Activated T-helper 9 cell treated with anti-CD3 and anti-CD28 coated beads, Interleukin-2, amount 50 U/mL, for 16 hours (primary cell): ENCODE measurements at places on chromosomes 3 and 15.
A peak's percentile ranks its signal among the peaks of the same experiment; 100 is the strongest.

GRCh38 chr3:100436951-100437350 is 35.6 kb downstream of the LNP1 start:
- DNase-seq, result no peak

GRCh38 chr15:41043276-41043951 is 72.7 kb downstream of the INO80 start:
- DNase-seq, result no peak

DNA sequence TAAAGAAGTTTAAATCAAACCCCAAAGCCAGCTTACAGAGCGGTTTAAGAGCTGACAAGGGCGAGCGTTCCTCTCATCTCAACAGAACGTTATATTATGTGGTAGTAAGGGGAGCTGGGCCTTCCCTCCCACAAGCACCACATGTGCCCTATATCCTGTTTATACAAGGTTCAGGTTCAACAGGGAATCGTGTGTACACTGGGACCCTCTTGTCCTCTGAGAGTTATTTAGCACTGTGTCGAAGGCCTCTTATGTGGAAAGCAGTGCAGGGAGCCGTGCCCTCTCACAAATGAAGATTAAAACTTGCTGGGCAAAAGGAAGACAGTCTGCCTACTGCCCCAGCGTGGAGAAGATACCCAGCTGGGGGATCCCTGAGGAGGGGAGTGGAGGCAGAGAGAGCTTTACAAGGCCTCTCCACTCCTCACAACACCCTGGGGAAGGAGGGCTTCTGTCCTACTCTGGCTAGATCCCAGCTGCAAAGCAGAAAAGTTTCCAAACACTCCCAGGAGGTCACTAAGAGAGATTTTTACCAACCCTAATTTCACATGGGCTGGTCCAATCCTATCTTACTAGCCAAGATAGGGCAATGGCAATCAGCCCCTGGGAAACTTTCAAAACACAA is 2.9 kb downstream of the TLE3 start:
- no peak for DNase-seq

- DNase-seq, result no peak
Measured at GRCh38 chr15:66859688-66860253, 157.7 kb downstream of the SMAD6 start.

DNA sequence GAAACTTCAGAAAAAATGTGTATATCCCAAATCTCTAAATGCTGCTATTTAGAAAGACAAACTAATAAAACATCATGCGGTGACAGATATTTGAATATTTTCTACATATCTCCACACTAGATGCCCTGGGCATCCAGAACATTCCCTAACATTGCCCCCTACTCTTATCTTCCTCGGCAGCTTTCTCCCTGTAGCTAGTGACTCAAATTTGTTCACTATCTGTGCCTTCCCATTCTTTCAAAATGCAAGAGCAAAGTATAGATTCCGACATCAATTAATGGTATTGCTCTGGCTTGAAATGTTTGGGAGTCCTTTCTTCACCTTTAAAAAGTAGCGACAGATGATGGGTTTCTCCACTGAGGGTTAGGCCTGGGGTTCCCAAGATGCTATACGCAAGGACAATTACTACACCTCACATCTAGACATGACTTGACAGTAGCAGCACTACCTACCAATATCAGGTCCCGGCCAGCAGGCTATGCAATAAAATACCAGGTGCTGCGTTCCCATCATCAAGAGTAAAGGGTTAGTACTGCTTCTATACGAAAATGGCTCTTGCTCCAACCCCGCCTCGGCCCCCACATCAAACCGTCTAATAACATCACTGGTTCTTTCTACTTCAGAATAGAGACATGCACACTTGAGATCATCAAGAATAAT is 631 bp downstream of the UBR1 start:
- DNase-seq, result peak; percentile 3

GRCh38 chr3:122025296-122025695 is 3.2 kb upstream of the ILDR1 start:
- DNase-seq, result no peak

GRCh38 chr3:157079676-157080369 is 80.1 kb downstream of the CCNL1 start:
- no peak for DNase-seq

GRCh38 chr3:53809764-53810400 is 36.3 kb downstream of the CHDH start:
- DNase-seq, result no peak

- DNase-seq, result no peak
Measured at GRCh38 chr15:47737477-47737876, 20.2 kb downstream of the SEMA6D start.

- no peak for DNase-seq
Measured at GRCh38 chr15:94951538-94951937, 720.2 kb downstream of the MCTP2 start.

DNA sequence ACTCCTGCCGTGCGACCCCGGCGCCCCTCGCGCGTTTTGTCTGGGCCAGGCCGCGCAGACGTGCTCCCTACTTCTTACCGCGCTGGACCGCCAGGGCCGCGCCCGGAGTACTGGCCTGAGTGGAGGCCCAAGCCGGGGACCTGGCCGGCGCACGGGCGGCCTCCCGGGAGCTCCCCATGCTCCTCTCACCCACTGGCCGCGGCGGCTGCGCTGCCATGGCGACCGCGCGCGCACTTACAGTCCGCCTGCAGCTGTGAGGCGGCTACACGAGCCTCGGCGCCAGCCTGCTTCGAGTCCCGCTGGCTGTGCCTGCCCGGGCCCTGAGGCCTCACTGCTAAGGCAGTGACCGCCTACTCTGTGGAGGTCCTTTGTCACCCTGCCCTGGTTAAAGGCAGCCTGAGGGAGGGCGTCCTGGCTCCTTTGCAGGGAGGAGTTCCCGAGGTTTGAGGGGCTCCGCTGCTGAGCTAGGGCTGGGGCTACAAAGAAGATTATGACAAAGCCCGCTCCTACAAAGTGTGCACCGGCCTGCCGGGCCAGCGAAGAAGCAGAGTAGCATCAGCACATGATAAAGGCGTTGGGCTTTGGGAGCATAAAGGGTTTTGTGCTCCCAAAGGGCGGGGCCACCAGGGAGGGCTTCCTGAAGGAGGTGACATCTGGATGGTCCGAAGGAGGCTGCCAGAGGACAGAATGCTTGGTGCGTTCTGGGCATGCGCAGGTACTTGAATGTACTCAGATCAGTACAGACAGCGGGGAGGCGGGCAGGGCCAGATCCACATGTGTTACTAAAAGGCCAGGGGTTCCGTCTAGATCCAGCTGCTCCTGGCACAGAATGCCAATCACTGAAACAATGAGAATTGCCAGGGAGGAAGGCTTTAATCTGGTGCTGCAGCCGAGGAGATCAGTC is at the start of the genes LRRC34 and LRRIQ4:
LRRC34 (minus strand) TSS at position 573 of the 904 bp plus-strand sequence; CDS start at position 217, 356 bp downstream.
LRRIQ4 (plus strand) TSS at position 539 of the 904 bp plus-strand sequence. CDS start 9,052 bp downstream, outside the sequence.
- peak; percentile 60 for DNase-seq

- no peak for DNase-seq
Measured at GRCh38 chr15:51782357-51782896, 31.0 kb downstream of the TMOD2 start.

DNA sequence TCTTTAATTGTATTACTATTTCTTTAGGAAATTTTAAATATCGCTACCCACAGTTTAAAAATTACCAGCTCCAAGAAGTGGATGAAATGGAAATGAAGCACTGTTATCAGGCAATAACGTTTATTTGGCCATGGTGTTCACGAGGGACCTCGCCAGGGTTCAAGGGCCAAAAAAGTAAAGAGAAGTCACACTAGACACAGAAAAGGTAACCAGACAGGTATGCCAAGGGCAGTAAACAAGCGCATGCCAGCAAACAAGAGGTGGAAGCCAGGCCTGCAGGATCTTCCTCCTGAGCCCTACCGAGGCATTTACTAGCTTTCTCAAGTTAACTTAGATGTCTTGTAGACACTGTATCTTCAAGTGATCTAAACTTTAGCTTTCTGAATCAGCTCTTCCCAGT is 113.5 kb downstream of the PLD1 start:
- DNase-seq, result no peak

- DNase-seq, result no peak
Measured at GRCh38 chr15:98724048-98724447, 75.7 kb downstream of the IGF1R start.

DNA sequence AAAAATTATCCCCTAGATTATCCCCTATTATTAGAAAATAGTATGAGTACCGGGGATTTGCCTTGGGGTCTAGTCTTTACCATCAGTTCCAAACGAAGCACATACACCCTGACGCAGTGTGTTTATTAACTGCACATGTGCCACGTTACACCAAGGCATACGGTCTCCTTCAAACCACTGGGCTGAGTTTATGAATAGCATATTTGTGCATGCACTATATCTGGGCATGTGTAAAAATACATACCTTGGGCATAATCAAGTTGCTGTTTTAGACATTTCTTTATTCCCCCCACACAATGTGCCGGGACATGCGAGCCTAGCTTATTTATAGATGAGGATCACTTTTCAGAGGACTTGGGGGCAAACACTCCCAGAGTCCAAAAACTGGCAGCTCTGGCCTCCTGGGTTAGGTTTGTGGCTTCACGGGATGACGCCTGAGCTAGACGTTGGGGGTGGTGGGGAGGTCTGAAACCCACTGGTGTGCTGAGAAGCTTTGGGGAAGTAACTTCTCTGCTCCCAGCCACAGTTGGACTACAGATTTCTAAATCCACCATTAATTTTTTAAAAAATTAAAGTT is 16.2 kb downstream of the IGDCC4 start:
- DNase-seq, result no peak

DNA sequence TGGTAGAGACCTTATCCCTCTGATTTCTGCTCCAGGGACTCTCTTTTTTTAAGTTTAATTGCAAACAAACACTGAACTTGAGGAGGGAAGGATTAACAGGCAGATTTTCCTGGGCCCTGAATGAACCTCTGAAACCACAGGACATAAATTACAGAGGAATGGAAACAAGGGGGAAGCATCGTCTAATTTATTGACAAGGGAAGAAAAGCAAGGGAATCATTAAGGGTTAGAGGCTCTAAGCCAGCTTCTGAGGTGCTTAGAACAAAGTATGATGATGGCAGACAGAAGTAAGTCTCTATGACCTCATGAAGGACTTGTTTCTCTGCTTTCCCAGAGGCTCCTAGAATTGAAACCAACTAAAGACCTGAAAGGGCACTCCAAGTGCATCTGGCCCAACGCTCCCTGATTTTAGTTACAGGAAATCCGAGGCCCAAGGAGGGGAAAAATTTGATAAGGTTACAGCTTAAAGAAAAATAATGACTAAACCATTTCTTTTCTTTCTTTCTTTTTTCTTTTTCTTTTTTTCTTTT is 244.7 kb upstream of the NR2E3 start:
- no peak for DNase-seq

- no peak for DNase-seq
Measured at GRCh38 chr3:132735589-132735988, 13.4 kb upstream of the NPHP3 start.

- DNase-seq, result no peak
Measured at GRCh38 chr15:57640930-57641682, 49.4 kb downstream of the MYZAP start.

DNA sequence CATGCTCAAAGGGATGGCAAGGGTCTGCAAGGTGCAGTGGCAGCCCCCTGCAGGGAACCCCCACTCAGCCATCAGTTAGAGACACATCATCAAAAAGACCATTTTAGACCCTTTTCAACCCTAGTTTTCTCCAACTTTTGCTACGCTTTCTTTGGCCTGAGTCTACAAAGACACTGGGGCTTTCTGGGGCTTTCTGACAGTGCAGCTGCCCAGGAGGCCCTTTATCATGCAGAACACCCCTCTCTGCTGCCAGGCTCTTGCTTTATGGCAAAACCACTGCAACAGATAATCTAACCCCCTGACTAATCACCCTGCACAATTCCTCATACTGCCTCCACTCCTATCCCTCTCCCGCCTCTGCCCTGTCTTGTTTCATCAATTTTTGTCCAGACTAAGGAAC is 2.4 kb downstream of the NMNAT3 start:
- DNase-seq, result no peak

GRCh38 chr15:63145426-63145825 is 11.9 kb downstream of the RPS27L start:
- DNase-seq, result no peak
